Brain microvascular endothelial cell (primary cell): ENCODE measurements at places on chromosomes 6 and 20.

GRCh38 chr6:166423051-166423745 is 40.5 kb upstream of the MPC1 start:
- no peak for DNase-seq

GRCh38 chr6:129645106-129645829 is 64.7 kb downstream of the ARHGAP18 start:
- DNase-seq: no peak

GRCh38 chr20:22814471-22815205 is 220.5 kb upstream of the SSTR4 start:
- DNase-seq: no peak

DNA sequence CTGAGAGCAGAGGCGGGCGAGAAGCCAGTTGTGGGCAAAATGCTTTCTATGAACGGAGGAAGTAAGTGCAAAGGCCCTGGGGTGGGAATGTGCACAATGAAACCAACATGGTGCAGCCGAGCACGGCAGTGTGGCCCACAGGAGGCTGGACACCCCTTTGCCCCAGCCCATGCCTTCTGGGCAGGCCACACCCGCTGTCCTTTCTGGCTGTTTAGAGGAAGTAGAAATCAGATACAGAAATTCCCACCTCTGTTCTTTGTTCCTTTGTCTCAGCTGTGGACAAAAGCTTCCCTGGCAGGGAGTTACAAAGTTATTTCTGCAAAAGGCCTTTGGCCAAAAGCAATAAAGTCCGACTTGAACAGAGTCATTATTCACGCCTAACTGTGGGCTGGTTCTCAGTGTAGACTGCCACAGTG is 11.9 kb downstream of the SULF2 start:
- DNase-seq: no peak

DNA sequence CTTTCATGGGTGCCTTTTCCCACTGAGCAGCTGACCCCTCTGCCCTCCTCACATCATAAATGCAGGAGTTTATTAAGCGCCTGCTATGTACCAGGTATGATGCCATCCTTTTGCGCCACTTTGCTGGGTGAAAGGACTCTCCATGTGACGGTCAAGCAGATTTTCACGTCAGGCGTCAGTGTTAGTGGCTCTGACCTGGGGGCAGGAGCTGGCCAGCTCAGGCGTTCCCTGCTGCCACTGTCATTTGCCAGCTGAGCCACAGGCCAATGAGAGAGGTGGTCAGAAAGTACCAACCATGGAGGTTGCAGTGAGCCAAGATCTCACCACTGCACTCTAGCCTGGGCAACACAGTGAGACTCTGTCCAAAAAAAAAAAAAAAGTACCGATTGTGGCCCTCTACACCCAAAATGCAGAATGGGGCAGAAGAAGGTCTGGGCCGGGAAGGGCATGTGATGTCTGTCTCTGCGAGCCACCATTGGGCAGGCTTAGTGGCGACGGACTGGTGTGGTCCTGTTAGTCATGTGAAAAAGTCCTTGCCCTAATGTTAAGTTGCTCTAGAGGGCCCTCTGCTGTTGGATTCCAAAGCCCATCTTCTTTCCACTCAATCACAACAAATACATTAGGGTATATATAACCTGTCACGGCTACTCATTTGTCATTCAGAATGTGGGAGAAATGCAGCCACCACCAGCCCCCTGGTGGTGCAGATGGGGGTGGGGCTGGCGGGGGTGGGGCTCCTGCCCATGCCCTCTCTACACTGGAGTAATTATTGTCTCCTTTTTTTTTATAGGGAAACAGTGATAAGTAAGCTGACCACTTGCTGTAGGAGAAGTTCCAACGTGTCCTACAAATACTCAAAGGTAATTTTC is 18.4 kb upstream of the SLC22A1 start:
- peak; percentile 33 for DNase-seq

- DNase-seq: no peak
Measured at GRCh38 chr6:736657-737446, 43.9 kb upstream of the EXOC2 start.

GRCh38 chr6:166757232-166758135 is 130.4 kb upstream of the RPS6KA2 start:
- peak; percentile 39 for DNase-seq

GRCh38 chr6:107709341-107709740 is 114.8 kb downstream of the SCML4 start:
- no peak for DNase-seq

DNA sequence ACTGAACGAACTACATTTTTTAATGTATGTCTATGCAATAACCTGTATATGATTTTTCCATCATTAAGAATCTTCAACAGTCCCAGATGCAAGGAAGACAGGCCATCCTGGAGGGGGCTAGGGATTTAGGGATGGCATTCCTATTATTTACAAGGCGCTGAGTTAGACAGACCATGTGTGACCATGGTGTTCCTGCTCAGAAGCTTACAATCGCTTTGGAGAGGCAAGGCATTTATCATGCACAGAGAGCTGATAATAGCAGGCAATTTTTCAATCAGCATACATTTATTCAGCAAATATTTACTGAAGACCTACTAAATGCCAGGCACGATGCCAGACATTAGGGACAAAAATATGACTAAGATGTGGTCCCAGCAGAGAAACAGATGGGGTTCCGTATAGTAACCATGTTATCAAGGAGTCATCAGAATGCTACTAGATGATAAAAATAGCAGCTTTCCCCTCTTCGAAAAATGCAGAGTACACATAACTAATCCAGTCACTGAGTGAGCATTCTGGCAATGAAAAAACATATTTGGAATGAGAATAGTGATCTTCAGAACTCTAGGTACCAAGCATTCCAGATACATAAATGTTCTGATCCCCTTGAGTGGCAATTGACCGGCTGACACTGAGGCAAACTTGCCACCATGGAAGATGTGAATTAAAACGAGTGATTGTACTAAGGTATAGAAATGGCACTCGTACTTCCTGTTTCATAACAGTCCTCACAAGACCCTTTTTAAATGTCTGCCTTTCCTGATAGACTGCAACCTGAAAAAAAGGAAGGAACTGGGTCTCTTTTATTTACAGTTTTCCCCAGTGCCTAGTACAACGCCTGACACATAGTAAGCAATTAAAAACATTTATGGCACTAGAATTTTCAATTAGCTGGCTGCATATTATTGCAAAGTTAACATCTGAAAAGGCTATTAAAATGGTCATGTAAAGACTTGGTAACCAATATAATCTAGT is 135.7 kb downstream of the ATXN1 start:
- peak; percentile 60 for DNase-seq

GRCh38 chr6:91240878-91241603 is 654.2 kb upstream of the MAP3K7 start:
- DNase-seq: no peak

GRCh38 chr6:160041608-160042007 is 72.7 kb downstream of the IGF2R start:
- DNase-seq: peak; percentile 58

DNA sequence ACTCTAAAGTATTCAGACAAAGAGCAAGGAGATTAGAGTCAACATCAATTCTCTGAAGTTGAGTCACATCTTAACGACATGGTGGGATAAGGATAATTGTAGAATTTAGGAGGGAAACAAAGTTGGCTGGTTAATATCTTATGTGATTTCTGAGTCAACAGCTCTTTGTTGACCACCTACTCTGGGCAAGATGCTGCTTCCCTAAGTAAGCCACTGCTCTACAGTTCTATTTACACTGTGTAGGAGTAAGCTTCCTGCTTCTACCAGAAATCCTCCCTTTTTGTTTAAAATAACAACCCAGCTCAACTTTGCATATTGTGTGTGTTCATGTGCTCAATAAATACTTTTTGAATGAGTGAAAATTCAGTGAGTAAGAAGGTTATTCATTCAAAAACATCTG is 3.1 kb downstream of the HS3ST5 start:
- no peak for DNase-seq

- DNase-seq: peak; percentile 31
Measured at GRCh38 chr6:116008470-116009243, 52.0 kb downstream of the FRK start.

GRCh38 chr6:170094686-170095272 is 196.1 kb downstream of the DLL1 start:
- no peak for DNase-seq

GRCh38 chr6:22392711-22393110 is 95.9 kb upstream of the PRL start:
- peak; percentile 21 for DNase-seq

- no peak for DNase-seq
Measured at GRCh38 chr6:44512868-44513741, 125.6 kb downstream of the CDC5L start.

DNA sequence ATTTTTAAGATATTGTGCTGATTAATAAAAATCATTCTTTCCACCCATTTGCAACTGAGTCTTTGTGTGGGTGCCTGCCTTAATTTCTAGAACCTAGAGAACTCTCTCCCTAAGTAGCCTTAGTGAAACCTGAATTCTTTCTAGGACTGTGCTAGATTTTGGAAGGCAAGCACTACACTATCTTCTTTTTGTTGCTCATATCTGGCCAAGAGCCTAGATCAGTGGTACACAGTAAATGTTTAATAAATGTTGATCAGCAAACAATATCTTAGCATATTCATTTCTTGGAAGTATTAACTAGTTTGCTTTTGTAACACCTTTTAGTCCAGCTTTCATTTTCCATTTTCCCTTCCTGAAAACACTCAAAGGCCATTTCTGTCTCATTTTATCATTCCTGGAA is 108.5 kb upstream of the CARMIL1 start:
- DNase-seq: no peak

DNA sequence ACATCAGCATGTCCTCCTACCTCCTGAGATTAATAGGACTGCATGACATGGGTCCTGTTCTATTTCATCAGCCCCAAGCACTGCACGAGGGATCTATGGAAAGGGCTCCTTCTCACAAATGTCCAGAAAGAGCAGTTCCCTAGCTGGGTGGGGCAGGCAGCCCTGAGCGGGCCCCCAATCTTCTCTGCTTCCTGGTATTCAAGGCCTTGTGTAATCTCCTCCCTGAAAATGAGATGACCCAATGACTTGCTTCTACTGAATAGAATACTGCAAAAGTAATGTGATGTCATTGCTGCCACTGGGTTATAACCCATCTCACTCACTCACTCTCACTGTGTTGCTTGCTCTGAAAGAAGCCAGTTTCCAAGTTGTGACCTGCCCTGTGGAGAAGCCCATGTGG is 126.4 kb downstream of the OPRM1 start:
- DNase-seq: no peak

DNA sequence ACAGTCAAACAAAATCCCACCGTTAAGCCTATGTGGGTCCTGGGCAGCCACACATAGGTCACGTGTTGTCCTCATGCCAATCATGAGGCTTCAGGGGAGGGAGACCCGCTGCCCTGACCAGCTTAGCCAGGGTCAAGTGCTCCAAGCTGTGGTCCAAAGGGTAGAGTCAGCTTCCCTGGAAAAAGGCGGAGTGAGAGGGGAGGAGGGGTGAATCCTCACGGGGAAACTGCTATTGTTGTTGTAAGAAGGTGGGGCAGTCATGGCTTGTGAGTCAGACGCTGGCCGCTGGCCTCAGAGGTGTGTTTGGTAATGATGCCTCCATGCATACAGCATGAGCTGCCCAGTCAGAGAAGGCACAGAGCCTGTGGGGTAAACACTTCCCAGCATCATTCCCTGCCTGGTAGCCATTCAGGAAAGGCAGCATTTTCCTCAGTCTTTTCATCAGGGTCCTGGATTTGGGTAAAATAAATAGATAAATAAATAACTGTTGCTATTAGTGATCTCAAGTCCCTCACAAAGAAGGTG is 8.7 kb downstream of the CST3 start:
- DNase-seq: peak; percentile 73

DNA sequence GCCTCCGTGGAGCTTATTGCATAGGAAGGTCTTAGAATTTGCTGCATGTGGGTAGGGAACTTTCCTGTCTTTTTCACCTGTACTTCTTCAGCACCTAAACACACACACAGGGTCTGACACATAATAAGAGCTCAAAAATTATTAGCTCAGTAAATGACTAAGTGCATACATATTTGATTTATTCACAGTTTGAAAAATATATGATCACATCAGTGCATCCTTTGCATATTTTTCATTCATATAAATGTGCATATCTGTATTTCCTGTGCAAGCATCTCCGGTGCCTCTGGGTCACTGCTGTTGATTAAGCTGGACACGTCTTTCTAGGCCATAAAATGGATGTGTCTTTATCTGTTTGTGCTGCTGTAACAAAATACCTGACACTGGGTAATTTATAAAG is 234.7 kb downstream of the UST start:
- DNase-seq: no peak

- DNase-seq: no peak
Measured at GRCh38 chr20:50331469-50332363, 141.1 kb downstream of the CEBPB start.

DNA sequence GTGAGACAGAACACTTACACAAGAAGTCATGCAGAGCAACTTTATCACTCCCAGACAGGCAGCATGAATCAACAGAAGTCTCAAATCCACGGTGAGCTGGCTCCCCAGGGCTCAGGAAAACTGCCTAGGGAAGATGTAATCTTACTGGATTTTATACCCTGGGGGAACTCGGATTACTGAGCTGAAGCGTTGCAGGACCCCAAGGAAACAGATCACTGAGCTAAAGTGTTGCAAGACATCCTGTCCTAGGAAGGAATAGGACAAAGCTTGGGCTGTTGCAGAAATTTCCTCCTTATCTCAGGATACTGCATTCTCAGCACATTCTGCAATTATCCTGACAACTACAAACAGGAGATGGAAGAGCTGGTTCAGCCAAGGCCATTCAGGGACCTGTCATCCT is 224.8 kb downstream of the TFAP2A start:
- no peak for DNase-seq

DNA sequence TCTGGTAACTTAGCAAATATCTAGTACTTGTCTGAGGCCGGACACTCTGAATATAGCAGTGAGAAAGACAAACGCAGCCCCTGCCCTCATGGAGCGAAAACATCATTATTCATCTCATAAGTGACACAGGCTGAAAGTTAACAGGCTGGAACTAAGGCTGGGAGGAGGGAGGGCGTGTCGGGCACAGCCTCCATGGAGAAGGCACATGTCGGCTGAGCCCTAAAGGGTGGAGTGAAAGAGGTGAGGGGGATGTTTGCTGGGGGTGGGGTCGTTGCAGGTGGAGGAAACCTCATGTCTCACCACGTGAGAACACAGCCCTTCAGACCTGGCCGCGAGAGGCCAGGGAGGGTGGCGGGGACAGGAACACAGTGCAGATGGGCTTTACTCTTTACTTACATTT is 108.8 kb upstream of the FOXC1 start:
- DNase-seq: no peak

- no peak for DNase-seq
Measured at GRCh38 chr6:38531134-38531533, 108.6 kb downstream of the BTBD9 start.

DNA sequence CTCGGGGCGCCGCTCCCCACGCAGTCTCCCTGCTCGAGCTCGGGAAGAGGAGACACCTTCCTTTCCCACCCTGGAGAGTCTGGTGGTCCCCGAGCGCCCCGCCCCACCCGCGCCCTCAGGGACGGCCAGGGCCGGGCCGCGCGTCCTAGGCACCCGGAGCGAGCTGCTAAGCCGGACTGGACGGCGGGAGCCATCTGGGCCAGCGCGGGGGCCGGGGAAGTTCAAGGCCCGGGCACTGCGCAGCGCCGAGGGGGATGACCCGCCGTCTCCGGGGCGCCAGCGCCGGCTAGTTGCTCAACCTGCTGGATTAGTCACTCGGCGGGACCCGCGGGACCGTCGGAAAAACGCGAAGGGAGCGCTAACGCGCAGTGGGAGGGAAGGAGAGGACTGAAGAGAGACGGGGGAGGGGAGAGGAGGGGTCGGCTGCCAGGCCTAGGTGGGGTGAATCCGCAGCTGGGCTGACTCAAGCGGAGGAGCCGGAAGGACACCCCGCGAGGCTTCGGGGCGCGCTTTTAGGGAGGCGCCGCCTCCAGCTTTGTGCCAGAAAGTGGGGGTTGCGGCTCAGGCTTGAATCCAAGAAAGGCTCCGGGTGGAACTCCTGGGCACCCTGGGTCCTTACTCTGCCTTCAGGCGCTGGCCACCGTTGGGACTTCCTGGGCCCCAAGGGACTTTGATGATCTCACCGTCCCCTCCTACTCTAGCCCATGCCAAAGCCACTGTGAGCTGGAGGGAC is 75.7 kb upstream of the FOXP4 start:
- peak; percentile 51 for DNase-seq
